Stimulated activated memory B cell treated with anti-CD40 and anti-IgM and Interleukin-4, amounts not matched to agents 10 μg/mL and 1 μg/mL and 100 μg/mL, for 72 hours (primary cell): ENCODE measurements at places on chromosomes 1 and 21.

- ATAC-seq = peak; percentile 70
Measured at GRCh38 chr1:26284597-26285347, 4.9 kb downstream of the SH3BGRL3 start.

DNA sequence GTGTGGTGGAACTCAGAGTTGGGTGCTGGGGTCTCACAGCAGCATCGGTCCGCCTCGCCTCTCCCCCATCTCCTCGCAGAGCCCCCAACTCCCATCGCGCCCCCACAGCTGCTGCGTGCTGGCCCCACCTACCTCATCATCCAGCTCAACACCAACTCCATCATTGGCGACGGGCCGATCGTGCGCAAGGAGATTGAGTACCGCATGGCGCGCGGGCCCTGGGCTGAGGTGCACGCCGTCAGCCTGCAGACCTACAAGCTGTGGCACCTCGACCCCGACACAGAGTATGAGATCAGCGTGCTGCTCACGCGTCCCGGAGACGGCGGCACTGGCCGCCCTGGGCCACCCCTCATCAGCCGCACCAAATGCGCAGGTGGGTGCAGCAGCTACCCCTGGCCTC, 24.2 kb downstream of the PTPRU start:
- ATAC-seq = no peak

GRCh38 chr1:247857069-247857984, at the start of gene TRIM58:
Gene TRIM58 (plus strand): TSS chr1:247857187. CDS start chr1:247857247, 60 bp downstream.
- ATAC-seq = peak; percentile 56

GRCh38 chr1:203289281-203289981, 15.9 kb upstream of the BTG2 start:
- peak; percentile 83 for ATAC-seq

DNA sequence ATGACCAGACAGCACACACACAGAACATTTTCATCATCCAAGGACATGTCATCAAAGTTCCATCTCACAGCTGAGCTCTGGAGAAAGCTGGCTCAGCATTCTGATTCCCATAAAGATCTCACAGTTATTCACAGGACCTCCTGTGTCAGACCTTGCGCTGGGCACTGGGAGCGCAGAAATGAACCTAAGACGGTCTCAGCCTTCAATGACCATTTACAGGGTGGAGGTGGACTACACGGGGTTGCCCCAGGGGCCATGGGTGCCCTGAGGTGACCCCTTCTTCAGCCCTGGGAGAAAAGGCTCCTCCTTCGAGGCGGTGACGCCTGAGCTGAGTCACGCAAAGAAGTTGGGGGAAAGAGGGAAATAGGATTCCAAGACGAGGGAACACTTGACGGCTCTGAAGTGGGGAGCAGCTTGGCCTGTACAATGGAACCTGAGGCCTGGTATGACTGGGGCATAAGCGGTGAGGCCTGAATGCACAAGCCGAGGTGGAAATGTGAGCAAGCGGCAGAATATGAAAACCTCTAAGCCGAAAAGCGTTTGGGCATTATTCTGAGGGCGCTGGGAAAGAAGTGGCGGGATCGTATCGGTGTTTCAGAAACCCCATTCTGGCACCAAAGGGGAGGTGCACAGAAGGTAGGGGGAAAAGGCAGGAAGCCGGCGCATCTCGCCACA, 797 bp downstream of the CC2D1B start:
- no peak for ATAC-seq

DNA sequence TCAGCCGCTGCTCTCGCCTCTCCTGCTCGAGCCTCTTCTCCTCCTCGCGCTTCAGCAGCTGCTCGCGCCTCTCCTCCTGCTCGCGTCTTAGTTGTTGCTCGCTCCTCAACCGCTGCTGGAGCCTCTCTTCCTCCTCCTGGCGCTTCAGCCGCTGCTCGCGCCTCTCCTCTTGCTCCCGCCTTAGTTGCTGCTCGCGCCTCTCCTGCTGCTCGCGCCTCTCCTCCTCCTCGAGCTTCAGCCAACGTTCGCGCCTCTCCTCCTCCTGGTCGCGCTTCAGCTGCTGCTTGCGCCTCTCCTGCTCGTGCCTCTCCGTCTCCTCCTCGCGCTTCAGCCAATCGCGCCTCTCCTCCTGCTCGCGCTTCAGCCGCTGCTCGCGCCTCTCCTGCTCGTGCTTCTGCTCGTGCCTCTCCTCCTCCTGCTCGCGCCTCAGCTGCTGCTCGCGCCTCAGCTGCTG, 3.7 kb downstream of the TCHH start:
- ATAC-seq = no peak

GRCh38 chr1:31937300-31938183, 626 bp downstream of the PTP4A2 start:
- ATAC-seq = peak; percentile 70

DNA sequence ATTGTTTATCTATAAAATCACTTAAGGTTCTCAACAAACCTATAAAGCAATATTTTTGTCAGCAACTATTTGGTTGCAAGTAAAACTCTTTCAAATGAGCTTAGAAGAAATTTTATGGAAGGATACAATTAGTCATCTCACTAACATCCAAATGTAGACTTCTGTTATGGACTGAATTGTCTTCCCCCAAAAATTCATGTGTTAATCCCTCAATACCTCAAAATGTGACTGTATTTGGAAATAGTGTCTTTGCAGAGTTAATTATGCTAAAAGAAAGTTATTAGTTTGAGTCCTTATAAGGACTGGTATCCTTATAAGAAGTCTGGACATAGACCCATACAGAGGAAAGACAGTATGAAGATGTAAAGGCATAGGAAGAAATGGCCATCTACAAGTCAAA, 357.8 kb upstream of the PRMT6 start:
- no peak for ATAC-seq

DNA sequence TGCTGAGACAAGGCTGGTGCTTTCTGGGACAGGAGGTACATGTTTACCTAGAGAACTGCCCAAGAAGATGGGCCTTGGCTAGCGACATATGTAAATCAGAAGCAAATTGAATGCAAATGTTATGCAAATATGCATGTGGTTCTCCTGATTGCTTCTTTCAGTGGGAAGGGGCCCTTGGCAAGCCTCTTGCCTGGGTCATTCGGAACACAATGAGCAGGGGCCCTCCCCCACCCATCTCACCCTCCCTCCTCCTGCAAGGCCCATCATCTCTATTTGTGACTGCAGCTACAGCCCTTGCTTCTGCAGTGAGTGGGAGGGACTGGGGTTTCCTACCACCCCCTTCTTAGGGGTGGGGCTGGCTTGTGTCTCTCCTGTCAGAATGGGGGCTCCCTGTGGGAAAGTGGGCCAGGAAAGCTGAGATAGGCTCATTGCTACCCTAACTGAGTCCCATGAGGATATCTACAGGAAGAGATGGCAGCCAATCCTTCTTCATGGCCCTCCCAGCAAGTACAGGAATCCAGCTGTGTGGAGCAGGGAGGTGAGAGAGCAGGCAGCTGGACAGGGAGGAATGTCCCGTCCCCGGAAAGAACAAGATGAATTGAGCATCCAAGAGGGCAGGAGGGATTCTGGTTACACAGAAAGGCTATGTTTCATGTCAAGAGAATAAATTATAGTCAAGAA, 31.0 kb downstream of the FOXD2 start:
- ATAC-seq = no peak

DNA sequence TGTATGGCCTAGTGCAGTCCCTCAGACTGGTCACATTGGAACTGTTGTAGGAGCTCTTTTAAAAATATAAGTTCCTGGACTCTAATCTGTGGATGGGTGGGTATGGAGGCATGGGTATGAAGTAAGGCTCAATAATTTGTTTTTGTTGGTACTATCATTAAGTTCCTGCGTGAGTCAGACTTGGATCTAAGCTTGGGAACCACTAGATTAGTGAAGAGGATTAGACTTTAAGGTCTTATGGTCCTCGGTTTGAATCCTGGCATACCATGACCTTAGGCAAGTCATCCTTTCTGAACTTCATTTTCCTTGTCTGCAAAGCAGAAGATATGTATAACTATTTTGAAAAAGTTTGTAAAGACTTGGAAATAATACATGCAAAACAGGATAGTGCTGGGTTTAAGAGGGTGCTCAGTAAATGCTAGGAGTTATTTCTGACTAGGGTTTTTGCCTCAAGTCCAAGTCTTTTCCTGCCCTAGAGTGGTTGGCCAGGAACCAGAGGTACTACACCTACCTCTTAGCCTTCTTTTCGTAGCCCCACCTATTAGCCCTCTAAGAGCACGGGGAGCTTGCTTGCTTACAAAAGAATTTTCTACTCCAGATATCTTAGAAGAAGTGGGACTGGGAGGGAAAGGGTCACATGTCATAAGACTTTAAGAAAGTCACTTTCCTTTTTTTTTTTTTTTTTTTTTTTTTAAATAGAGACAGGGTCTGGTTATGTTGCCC, 38.6 kb upstream of the METTL18 start:
- ATAC-seq = no peak

GRCh38 chr1:205945069-205945468, 1.8 kb upstream of the SLC26A9 start:
- no peak for ATAC-seq
